DND-41 (cell line): ENCODE measurements at places on chromosomes 16 and 17.

GRCh38 chr16:22181426-22181825 lies 19.1 kb downstream of the SDR42E2 start:
- DNase-seq = no peak

- DNase-seq = no peak
These were observed 21.1 kb downstream of the NPTX1 start for GRCh38 chr17:80455336-80455710.

- no peak for DNase-seq
These were observed 40.2 kb upstream of the BHLHA9 start for GRCh38 chr17:1229900-1230501.

- peak; percentile 76 for DNase-seq
These were observed 47.7 kb downstream of the BEAN1 start for GRCh38 chr16:66474750-66475199.

GRCh38 chr16:22052980-22053379 lies 39.4 kb upstream of the VWA3A start:
- DNase-seq = no peak

GRCh38 chr16:67438824-67439393 lies 8.0 kb downstream of the HSD11B2 start:
- DNase-seq = no peak

- DNase-seq = peak; percentile 68
These were observed 24.6 kb downstream of the GPT2 start for GRCh38 chr16:46908540-46909372.
